Esophagus squamous epithelium (tissue), 5 donors: ENCODE measurements at places on chromosomes 16 and 17.

DNA sequence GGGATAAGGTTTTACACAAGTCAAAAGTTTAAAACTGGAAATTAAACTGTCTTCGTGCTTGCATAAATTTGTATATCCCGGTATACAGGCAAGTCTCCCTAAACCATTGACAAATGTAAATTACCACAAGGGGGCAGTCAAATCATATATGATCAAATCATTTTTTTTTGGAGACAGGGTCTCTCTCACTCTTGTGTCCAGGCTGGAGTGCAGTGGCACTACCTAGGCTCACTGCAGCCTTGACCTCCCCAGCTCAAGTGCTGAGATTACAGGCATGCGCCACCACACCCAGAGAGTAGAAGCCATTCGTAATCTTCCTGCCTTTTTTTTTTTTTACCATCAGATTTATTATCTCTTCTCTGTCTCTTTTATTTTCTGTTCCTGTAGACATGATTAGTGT is 18.5 kb downstream of the TOP2A start:
- no peaks in the 10 kb centered on the region for H3K4me1 ChIP-seq
- DNase-seq = no peak
- H3K27ac ChIP-seq = no peak overlapping the region
- no peak overlapping the region for H3K4me3 ChIP-seq
- no peaks in the 10 kb centered on the region for H3K36me3 ChIP-seq

GRCh38 chr16:90018652-90019542 is at the start of gene DBNDD1:
Gene DBNDD1, minus strand, starts transcription at chr16:90019456. Its CDS starts 115 bp downstream, at chr16:90019341.
- DNase-seq = no peak
- H3K27ac ChIP-seq = peak within 1 kb of the TSS; percentile 79
- peaks cover 26% of the 10 kb centered on the region for H3K4me1 ChIP-seq
- H3K27me3 ChIP-seq = no peaks in the 10 kb centered on the region
- H3K4me3 ChIP-seq = peak within 1 kb of the TSS; percentile 93
- H3K36me3 ChIP-seq = no peaks in the 10 kb centered on the region

- no peaks in the 10 kb centered on the region for H3K4me1 ChIP-seq
- H3K27me3 ChIP-seq = no peaks in the 10 kb centered on the region
- no peak overlapping the region for H3K4me3 ChIP-seq
- no peak overlapping the region for H3K27ac ChIP-seq
Measured at GRCh38 chr17:55458978-55459377, 37.3 kb upstream of the MMD start.

DNA sequence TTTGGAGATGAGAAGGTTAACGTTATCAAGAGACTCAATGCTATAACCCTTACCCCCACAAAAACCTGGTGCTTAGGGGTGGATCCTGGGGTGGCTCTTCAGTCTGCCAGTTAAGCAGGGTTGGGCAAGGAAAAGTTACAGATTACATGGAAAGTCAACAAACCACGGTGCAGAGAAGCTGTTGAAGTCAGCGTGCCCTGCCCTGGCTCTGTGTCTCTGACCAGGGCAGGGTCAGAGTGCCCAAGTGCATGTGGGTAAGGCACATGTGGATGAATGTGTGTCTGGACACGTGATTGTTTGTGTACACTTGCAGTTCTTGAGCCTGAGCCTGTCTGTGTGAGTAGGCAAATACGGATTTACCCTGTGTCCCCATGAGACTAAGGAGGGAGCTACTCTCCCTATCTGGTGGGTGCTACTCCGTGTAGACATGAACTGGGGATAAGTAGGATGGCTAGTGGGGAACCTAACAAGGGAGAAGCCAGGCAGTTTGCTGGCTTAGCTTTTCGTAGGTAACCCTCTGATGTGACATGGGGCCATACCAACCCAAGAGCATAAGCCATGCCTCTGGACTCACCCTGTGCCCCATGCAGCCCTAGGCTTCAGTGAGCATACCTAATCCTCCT is 5.5 kb downstream of the IGFBP4 start:
- no peak for DNase-seq
- peaks cover 45% of the 10 kb centered on the region for H3K4me1 ChIP-seq
- peaks cover 20% of the 10 kb centered on the region for H3K36me3 ChIP-seq
- H3K4me3 ChIP-seq = peak overlapping the region; percentile 73
- H3K27ac ChIP-seq = peak overlapping the region; percentile 94

DNA sequence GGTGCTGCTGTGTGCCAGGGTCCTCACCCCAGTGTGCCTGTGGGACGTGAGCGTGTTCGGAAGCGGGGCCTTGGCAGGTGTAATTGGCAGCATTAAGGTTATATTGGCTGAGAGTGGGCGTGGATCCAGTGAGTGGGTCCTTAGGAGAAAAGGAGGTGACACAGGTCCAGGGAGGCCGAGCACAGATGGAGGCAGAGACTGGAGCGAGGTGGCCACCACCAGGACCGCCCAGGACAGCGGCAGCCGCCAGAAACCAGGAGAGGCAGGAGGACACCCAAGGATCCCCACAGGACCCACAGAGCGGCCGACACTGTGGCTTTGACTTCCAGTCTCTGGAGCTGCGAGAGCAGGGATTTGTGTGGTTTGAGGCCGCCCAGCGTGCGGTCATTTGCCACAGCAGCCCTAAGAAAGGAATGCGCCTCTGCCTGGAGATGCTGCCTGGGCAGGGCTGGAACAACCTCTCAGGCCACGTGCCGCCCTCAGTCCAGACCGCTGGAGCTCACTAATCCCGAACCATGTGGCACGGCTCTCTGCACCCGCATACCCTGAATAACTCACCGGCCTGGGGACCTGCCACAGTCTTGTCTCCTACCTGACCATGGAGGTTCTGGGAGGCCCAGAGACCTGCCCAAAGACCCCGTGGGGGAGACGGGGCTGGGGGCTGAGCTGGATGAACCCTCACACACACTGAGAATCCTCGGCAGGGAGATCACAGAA is 45.4 kb downstream of the SOX8 start:
- H3K4me3 ChIP-seq = no peak overlapping the region
- H3K27me3 ChIP-seq = no peaks in the 10 kb centered on the region
- H3K36me3 ChIP-seq = no peaks in the 10 kb centered on the region
- peaks cover 7% of the 10 kb centered on the region for H3K4me1 ChIP-seq

DNA sequence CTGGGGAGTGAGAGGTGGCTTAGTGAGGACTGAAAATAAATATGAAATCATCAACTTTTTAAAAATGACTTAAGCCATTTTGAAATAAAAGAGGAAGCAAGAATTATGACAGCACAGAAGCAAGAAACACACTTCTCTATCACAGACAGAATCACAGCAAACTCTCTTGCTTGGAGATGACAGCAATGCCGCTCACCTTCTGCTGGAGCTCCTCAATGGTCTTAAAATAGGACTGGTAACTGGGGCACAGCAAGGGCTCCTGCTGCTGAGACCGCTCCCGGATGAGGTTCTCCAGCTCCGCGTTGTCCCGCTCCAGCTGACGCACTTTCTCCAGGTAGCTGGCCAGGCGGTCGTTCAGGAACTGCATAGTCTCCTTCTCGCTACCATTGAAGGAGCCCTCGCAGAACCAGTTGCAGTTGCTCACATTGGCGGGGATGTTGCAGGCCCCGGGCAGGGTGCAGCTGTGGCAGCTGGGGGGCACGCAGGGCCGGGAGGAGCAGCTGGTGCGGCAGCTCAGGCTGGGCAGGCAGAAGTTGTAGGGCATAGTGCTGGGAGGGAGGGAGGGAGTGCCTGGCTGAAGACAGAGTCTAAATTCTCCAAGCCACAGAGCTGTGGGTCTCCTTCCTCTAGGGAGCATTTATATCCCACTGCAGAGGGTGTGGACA is at the start of gene KRT31:
KRT31 (minus strand) TSS at position 613 of the 665 bp plus-strand sequence; CDS start at position 544, 69 bp downstream.
- H3K4me1 ChIP-seq = peaks cover 18% of the 10 kb centered on the region
- DNase-seq = no peak
- no peaks in the 10 kb centered on the region for H3K36me3 ChIP-seq
- no peak within 1 kb of the TSS for H3K27ac ChIP-seq

GRCh38 chr17:29357232-29357631 is 32.9 kb upstream of the TAOK1 start:
- H3K4me3 ChIP-seq = no peak overlapping the region
- no peaks in the 10 kb centered on the region for H3K36me3 ChIP-seq
- H3K27ac ChIP-seq = no peak overlapping the region
- no peaks in the 10 kb centered on the region for H3K4me1 ChIP-seq
- H3K27me3 ChIP-seq = no peaks in the 10 kb centered on the region

DNA sequence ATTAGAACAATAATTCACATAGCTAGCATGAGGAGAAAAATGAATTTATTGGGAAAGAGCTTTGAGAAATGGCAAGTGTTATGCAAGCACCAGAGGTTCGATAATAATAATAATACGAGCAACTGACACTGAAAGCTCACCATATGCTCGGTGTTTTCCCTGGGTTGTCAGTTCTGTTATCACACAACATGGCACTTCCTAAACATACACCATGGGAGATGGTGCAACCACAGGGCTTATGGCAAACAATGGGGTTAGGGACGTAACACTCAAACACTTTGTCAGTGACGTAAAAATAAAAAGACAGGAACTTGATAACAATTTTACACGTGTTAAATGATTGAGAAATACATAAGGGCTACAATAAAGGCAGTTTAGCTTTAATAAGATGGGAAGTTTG is 23.7 kb downstream of the OR1D5 start:
- DNase-seq = no peak
- H3K4me1 ChIP-seq = no peaks in the 10 kb centered on the region
- H3K27me3 ChIP-seq = no peaks in the 10 kb centered on the region
- no peak overlapping the region for H3K4me3 ChIP-seq
- no peaks in the 10 kb centered on the region for H3K36me3 ChIP-seq

DNA sequence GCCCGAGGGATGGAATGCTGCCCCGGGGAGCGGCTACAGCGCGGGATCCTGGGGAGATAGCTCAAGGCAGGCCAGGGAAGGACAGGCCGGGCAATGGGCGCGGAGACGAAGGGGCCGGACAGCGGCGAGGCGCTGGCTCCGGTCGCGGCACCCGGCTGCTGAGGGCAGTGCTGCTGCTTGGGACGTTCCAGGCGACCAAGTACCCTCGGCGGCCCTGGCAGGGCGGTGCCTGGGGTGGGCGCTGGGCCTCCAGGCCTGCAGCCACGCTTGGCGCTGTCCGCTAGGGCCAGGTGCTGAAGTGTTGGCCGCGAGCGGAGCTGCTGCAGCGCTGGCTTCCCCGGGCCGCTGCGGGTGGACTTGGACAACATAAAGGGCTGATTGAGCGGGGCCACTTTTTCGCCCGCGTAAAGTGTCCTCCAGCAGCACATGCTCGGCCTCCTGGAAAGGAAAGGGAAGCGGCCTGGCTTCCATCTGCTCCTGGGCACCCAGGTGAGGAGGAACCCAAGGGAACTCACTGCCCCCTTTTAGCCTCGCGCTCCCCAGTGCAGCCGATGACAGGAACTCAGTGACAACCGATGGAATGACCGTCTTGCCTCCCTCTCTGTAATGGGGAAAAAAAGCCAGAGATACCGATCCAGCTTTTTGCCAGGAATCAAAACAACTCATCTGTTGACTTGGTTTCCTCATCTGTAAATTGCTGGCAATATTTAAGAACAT is 23.7 kb downstream of the CLEC3A start:
- DNase-seq = no peak
- H3K36me3 ChIP-seq = no peaks in the 10 kb centered on the region
- H3K27ac ChIP-seq = no peak overlapping the region
- H3K27me3 ChIP-seq = no peaks in the 10 kb centered on the region
- peaks cover 5% of the 10 kb centered on the region for H3K4me1 ChIP-seq

DNA sequence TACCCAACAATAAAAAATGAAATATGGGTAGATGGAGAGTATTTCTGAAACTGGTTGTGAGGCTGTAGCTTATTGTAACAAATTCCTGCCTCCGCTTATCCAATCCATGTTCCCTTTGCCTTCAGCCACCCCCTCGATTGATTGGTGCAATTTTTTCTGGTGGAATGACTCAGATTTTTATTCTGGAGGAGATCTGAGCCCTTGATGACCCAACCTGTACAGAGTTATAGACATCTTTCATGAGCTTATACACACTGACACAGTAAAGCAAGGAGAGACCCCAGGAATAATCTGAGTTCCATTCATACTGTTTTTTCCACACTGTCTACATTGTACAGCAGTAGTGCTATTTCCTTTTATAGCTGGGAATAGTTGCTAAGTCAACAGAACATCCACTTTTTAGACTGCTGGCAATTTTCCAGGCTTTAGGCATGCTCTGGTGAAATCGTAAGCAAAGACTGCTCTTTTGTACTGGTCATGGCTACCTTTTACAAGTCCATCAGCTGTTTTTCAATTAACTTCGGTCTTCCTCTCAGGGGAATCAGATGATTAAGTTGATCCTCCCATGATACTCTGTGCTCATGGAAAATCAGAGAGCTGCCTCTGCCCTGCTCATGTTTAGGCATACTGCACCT is 30.1 kb downstream of the CCL4 start:
- H3K27ac ChIP-seq = no peak overlapping the region
- no peaks in the 10 kb centered on the region for H3K4me1 ChIP-seq
- no peak overlapping the region for H3K4me3 ChIP-seq
- H3K27me3 ChIP-seq = no peaks in the 10 kb centered on the region
- no peak for DNase-seq
- H3K36me3 ChIP-seq = no peaks in the 10 kb centered on the region

DNA sequence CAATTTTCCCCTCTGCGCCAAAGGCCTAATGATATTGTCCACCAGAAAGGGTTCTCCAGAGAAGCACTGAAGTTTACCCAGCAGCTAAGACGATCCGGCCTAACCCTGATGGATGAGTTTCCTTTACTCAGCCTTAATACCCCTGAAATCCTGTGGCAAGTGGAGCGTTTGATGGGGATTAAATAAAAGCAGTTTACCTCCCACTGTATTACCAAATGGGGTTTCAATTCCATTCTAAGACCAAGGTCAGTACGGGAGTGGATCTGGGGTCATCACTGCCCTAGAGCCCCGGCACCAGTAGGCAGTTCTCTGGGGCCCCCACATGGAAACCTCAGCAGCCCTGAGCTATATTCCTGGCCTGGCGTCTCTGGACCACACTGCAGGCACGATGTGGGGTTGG is 97.1 kb upstream of the NOL11 start:
- DNase-seq = no peak
- peaks cover 32% of the 10 kb centered on the region for H3K4me1 ChIP-seq
- H3K27me3 ChIP-seq = no peaks in the 10 kb centered on the region
- no peaks in the 10 kb centered on the region for H3K36me3 ChIP-seq
- no peak overlapping the region for H3K4me3 ChIP-seq
- H3K27ac ChIP-seq = no peak overlapping the region

- peaks cover 20% of the 10 kb centered on the region for H3K4me1 ChIP-seq
- H3K36me3 ChIP-seq = peaks cover 4% of the 10 kb centered on the region
- peaks cover 52% of the 10 kb centered on the region for H3K27me3 ChIP-seq
- no peak within 1 kb of the TSS for H3K4me3 ChIP-seq
Measured at GRCh38 chr16:58499615-58500351, at the start of gene NDRG4. Gene NDRG4, plus strand, starts transcription at chr16:58500143. Its CDS starts 106 bp downstream, at chr16:58500249.

DNA sequence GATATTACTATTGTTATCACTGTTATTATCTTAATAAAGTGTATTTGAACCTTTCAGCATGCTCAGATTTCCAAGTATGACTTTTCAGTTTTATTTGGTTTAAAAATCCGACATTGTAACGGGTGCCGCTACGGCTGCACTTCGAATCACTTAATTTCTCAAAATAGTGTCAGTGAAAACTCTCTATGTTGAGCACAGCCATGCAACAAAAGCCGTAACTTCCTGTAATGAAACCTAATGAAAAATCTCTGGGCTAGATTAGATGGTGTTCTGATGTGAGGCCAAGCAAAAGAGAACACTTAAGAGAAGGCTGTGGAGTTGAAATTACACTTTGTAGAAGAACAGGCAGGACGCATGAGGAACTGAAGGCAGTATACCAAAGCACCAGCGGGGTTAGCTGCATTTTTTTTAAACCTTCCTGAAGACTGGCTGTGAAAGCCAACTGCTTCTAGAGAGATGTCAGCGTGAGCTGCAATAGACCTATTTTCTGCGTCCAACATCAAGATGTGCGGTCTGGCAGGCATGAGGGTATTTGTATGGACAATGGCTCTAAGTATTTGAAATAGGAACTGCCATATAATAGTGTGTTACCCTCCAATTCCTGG is 1545.0 kb upstream of the GOT2 start:
- no peaks in the 10 kb centered on the region for H3K36me3 ChIP-seq
- no peaks in the 10 kb centered on the region for H3K4me1 ChIP-seq
- no peak overlapping the region for H3K27ac ChIP-seq
- no peak overlapping the region for H3K4me3 ChIP-seq
- no peak for DNase-seq
